ENCODE measurements at places on chromosomes 3 and 15.

DNA sequence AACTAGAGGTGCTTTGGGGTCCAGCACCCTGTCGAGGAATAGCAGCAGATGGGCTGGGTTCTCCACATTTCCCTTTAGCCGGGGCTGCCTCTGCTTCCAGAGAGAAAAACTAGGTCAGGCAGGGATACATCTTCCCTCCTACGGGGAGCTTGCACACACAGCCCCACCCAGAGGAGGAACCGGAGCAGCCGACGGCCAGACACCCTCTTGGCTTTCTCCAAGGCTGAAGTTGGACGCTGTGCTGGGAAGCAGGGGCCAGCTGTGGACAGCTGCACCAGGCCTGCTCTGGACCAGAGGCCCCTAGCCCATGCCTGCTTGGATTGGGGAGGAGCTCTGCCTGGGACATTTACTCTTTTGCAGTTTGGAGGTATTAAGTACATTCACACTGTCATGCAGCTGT is 44.7 kb upstream of the NR2C2 start:
- no peak for DNase-seq

GRCh38 chr3:175914785-175915184 is 1055.7 kb downstream of the NAALADL2 start:
- no peak for DNase-seq

DNA sequence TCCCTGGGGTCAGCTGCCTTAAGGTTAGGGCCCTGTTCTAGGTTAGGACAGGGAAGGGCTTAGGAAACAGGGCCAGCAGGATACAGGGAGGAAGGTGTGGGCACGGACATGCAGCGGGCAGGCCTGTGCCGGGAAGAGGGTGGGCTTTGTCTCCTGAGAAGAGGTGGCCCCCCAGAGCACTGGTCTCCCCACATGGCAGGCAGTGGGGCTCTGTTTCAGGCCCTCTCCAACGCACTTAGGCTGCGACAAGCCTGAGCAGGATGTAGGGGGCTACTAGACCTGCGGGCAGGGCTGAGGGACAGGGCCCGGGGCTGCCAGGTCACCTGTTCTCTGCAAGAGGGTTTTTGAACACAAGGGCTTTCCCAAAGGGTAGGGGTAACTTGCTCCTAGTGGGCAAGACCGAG is 33.5 kb downstream of the KLF13 start:
- DNase-seq, result no peak

- no peak for DNase-seq
These were observed 97.7 kb downstream of the EPHB1 start for GRCh38 chr3:134892761-134893160.

GRCh38 chr3:60149501-60149900 is 1099.7 kb upstream of the CFAP20DC start:
- DNase-seq, result no peak

DNA sequence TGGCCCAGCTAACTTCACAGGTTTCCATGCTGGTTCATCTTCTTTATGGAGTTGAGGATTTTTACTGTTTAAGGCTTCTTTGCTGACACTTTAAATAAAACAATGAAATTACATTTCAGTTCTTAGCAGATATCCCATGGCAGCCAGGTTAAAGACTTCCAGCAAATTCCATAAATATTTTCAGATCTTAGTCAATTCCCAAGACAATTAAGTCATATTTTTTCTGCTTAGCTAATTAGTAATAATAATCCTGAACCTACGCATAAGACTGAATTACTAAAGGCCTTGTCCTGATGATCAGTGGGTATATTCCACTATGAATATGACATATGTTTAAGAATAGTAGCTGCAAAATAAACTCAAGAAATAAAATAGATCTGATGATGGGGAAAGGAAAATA is 83.3 kb downstream of the NR2E3 start:
- no peak for DNase-seq

- no peak for DNase-seq
These were observed 528.8 kb downstream of the UNC13C start for GRCh38 chr15:54506977-54507524.

DNA sequence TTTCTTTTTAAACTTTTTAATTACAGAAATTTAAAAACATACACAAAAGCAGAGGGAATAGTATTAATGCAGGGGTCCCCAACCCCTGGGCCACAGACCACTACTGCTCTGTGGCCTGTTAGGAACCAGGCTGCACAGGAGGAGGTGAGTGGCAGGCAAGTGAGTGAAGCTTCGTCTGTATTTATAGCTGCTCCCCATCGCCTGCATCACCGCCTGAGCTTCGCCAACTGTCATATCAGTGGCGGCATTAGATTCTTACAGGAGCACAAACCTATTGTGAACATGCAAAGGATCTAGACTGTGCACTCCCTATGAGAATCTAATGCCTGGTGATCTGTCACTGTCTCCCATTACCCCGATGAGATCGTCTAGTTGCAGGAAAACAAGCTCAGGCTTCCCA is 22.4 kb downstream of the CCR9 start:
- DNase-seq, result no peak

DNA sequence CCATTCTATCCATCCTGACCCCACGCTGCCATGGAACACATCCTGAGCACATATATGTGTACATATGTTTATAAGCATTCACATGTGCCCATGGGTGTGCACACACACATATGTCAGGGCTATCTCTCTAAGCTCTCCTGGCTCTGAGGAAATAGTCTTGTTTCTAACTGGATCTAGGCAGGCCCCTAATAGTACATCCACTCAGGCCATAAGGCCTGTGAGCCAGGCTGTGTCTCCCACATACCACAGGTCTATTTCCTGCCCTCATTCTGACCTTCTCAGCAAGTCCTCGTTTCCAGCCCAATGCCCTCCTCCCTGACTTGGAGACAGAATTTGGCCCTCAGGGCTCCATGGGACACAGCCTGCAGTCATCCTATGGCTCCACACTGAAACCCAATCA is 284.8 kb upstream of the CTNNB1 start:
- DNase-seq, result no peak

DNA sequence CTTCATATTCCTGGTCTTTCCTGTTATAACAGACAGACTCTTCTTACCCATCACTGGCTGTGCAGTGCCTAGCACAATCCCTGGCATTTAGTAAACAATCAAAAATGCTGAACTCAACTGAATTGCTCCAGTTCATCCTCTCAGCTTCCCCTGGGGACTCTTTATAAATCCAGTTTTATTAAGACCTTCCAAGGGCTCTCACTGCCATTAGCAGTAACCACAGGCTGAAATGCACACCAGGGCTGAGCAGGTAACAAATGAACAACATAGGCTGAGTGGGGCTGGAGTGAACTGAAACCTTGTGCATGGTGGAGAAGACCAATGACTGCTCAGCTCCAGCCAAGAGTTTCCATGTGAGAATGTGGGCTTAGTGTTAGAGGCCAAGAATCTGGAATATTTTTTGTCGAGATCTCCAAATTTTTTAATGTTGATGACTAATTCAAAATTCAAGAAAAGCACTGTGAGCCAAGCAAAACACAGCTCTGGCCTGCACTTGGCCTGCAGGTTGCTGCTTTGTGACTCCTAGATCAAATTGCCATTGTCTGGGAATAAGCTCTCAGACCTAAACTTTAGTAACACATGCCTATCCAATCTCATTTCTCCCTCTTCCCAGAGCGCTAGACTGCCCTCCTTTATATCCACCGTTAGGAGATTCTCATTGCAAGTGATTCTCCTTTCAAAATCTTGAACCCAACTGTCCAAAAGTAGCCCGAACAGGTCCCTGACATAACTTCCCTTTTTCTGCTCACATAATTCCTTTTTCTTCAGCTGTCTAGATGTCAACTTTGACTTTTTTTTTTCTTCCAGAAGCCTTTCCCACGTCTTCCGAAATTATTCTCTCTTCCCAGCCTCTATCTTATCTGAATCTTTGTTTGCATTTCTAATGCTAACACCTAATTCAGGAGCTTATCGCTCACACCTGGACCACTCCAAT is 7.4 kb downstream of the SQOR start:
- DNase-seq, result no peak

DNA sequence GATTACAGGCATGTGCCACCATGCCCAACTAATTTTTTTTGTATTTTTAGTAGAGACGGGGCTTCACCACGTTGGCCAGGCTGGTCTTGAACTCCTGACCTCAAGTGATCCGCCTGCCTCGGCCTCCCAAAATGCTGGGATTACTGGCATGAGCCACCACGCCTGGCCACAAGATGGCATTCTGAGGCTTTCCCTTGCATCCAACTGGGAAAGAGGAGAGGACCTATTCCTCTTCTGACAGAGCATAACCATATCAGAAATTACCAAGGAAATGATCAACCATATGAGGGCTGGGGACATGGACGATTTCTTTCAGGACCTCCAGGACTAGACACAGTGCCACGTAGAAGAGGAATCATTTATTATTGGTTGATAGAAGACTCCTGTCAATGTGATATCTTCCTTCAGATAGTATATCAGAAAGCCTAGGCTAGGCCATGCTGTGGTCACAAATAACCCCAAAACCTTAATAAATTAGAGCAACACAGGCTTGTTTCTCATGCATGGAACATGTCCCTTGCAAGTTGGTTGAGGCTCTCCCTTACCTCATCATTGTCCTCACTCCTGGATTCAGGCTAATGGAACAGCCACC is 372.3 kb upstream of the IL12A start:
- DNase-seq, result no peak

DNA sequence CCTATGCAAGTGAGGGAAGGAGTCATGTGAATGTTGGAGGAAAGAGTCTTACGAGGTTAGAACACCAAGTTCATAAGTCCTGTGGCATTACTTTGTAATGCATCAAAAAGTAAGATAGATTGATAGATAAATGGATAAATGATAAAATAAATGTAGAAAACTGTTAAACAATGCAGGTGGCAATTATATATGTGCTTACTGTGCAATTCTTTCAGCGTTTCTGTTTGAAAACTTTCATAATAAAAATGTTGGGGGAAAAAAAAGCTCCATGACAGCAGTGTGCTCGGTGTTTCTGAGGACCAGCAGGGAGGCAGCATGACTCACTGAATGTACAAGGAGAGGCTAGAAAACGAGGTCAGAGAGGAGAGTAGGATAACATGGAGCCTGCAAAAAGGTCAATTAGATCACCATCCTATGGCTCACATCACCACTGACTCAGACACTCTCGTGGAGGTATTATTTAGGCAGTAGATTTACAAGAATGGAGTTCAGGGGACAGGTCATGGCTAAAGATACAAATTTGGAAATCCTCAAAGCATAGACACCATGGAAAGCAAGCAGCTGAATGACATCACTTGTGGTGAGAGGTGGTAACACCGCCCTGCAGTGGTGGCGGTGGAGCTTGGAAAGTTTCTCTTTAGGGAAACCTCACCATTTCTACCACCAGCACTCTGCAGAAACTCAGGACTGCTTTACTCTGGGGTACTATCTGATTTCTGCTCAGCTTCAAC is 219.8 kb downstream of the CTNNB1 start:
- no peak for DNase-seq

GRCh38 chr3:32960404-32961170 is 9.1 kb downstream of the CCR4 start:
- DNase-seq, result no peak

- DNase-seq, result no peak
These were observed 33.0 kb upstream of the SV2B start for GRCh38 chr15:91067036-91067435.

DNA sequence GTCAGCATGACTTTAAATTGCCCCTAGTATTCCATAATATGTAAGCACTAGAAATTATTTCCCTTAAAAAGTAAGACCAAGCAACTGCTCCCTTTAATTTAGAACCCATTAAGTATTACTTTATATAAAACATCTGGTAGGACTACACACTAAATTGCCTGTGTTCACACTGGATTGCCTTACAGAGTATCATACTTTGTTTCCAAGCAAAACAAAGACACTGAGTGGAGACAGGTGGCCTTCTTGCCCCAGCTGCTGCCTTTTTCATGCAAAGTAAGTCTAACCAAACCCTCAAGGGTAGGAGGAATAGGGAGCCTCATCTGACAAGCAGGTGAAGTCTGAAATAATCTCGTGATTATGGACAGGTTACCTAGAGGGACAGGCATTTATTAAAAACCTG is 87.3 kb downstream of the PEX5L start:
- no peak for DNase-seq

- DNase-seq, result no peak
These were observed 904.3 kb downstream of the NSUN3 start for GRCh38 chr3:94967196-94967595.

GRCh38 chr3:3783210-3783609 is 16.0 kb upstream of the LRRN1 start:
- DNase-seq, result no peak

- DNase-seq, result peak; percentile 27
These were observed 161.3 kb upstream of the TLE3 start for GRCh38 chr15:70259028-70259424.

DNA sequence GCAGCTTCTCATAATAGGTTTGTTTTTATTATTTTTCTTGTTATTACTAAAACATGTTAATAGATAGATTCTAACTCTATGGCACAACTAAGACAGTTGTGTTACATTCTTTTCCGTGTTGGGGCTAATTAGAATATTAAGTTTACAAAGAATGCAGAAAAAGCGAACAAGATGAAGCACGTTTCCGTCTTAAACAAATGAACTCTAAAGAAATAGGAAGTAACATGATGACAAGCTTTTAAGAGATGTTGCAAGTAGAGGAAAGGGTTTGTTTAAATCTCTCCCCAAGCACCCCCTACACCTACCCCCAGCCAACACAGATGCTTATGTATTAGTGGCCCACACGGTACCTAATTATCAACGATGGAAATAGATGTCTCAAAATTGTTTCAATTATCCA is 207.1 kb downstream of the TP63 start:
- DNase-seq, result no peak

DNA sequence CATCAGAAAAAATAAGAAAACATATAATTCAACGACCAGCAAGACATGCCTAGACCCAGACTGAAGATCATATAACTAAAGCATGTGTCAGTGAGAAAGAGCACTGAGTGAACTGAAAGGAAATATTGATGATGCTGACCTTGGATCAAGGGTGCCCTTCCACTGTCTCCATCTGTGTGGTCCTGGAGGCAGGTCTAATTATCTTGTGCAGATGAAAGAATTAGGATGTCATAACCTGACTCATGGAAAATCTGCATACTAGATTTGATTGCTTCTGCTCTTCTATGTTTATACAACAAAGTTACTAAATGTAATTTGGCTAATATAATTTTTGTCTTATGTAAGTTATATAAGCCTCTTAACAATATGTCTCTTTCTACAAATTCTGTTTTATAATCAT is 264.6 kb upstream of the TGFBR2 start:
- no peak for DNase-seq

- no peak for DNase-seq
These were observed 41.7 kb downstream of the PDCD6IP start for GRCh38 chr3:33840179-33840578.

DNA sequence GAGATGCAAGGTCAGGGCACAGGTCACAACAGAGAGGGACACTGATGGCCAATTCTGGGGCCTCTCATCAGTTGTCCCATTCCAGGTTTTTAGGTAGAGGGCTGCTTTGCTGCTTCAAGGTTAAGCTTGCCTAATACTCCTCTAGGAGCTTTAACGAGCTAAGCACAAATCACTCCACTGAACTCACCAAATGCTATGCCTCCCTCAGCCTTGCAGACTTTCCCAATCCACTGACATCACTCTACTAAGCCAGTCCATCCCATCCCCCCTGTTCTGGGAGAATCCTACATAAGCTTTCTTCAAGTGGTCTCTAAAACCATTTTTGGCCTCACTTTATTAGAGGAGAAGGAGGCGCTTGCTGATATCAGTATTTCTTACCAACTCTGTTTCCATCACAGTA is 24.8 kb upstream of the PDCD6IP start:
- DNase-seq, result no peak

- no peak for DNase-seq
These were observed 19.1 kb downstream of the TRNT1 start for GRCh38 chr3:3145831-3146230.

- no peak for DNase-seq
These were observed 80.8 kb downstream of the OPA1 start for GRCh38 chr3:193673845-193674244.

Data from activated CD8-positive, alpha-beta memory T cell treated with anti-CD3 and anti-CD28 coated beads for 1 hour (primary cell).